ENCODE measurements at places on chromosomes 2 and 18.
A peak's percentile ranks its signal among the peaks of the same experiment; 100 is the strongest.

- DNase-seq: no peak
These were observed 1.9 kb upstream of the C1QL2 start for GRCh38 chr2:119160361-119160990.

DNA sequence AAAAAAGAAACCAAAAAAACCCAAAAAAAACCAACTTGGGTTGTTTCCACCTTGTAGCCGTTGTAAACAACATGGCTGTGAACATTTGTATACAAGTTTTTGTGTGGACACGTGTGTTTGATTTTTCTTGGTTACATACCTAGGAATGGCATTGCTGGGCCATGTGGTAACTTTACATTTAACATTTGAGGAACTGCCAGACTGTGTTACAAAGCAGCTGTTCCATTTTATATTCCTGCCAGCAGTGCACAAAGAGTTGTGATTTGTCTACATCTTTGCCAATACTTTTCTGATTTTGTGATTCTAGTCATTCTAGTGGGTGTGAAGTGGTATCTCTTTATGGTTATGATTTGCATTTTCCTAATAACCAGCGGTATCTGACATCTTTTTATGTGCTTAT, 22.5 kb downstream of the LPIN1 start:
- no peak for DNase-seq

DNA sequence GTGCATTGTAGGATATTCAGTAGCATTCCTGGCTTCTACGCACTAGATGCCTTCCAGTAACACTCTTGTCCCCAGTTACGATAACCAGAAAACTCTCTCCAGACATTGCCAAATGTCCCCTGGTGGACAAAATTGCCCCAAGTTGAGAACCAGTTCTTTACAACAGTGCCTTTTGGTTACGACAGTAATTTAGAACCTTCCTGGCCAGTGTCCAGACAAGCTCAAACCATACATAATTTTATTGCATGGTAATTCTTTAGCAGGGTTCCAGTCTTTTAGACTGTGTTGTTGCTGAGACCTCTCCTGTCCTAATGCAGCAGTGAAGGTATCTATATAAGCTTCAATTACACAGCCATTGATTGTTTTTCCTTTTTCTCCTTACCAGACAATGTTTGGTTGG, 20.2 kb downstream of the RNMT start:
- DNase-seq: no peak

DNA sequence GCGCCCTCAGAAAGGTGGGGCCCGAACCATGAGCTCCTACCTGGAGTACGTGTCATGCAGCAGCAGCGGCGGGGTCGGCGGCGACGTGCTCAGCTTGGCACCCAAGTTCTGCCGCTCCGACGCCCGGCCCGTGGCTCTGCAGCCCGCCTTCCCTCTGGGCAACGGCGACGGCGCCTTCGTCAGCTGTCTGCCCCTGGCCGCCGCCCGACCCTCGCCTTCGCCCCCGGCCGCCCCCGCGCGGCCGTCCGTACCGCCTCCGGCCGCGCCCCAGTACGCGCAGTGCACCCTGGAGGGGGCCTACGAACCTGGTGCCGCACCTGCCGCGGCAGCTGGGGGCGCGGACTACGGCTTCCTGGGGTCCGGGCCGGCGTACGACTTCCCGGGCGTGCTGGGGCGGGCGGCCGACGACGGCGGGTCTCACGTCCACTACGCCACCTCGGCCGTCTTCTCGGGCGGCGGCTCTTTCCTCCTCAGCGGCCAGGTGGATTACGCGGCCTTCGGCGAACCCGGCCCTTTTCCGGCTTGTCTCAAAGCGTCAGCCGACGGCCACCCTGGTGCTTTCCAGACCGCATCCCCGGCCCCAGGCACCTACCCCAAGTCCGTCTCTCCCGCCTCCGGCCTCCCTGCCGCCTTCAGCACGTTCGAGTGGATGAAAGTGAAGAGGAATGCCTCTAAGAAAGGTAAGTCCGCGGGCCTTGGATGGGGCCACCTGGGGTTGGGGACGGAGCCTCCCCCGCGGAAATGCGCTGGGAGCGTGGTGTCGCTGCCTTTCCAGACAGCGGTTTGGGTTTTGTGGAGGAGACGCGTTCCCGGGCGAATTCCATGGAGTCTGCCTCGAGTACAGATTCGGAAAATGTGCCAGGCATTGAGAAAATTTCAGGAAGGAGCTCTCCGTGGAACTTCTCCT, 559 bp downstream of the HOXD1 start:
- DNase-seq: no peak

- peak; percentile 41 for DNase-seq
These were observed 101.0 kb upstream of the ZNF236 start for GRCh38 chr18:76721207-76721996.

GRCh38 chr2:103288696-103289095, 526.9 kb downstream of the TMEM182 start:
- no peak for DNase-seq

DNA sequence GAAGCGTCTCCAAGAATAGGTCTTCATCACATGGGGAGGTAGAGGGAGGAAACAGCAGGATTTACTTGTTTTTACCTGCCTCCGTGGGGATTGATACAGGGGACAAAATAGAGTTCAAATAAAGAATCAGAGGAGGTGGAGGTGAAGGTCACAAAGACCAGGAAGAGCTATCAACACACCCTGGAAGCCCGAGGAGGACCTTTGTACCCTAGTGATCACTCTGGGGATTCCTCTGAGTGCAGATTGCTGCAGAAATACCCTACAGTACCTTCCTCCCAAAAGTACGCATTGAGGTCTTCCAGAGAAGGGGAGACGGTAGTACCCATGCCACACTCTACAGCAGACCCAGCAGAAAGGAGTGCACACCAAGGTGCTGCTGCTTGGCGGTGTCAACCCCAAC, 44.9 kb downstream of the OSR1 start:
- DNase-seq: no peak

GRCh38 chr2:24261441-24261840, 86.6 kb downstream of the FAM228A start:
- DNase-seq: no peak

DNA sequence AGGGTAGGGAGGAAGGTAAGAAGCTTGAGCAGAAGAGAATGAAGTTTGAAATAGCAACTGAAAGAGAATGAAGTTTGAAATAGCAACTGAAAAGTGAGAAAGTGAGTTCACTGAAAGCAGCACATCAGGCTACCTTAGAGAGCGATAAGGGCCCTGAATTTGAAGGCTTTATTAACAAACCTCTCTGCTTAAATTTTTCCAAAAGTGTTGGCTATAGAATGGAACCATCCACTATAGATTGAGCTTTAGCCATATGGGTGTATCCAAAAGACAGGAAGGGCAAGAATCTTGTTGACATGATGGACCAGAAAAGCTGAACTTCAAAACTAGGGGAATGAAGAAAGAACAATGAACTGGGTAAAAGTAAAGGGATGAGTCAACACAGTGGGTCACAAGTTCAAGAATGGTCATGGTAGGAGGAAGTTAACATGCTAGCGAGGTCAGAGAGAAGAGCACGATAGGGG, 122.5 kb downstream of the ASXL3 start:
- no peak for DNase-seq

DNA sequence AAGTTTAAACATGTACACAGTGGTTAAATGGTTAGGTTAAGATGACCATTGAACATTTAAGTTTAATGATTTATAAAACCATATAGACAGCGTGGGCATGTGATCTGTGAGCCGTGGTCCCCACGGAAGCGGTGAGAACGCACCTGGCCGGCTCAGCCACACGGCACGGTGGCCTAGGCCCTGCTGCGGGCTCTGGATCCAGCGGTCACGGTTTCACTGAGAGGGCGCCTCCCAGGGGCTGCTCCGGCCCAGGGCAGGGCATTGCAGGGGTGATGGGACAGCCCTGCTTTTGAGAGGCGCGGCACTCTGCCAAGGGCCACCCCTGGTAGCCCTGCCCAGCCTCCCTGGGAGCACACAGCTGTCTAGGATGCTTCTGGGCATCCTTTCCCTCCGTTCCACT, 124.9 kb downstream of the RGPD3 start:
- no peak for DNase-seq

GRCh38 chr2:165164201-165164600, 39.6 kb downstream of the SCN3A start:
- no peak for DNase-seq

- DNase-seq: no peak
These were observed 171.0 kb upstream of the HS6ST1 start for GRCh38 chr2:128489526-128490273.

DNA sequence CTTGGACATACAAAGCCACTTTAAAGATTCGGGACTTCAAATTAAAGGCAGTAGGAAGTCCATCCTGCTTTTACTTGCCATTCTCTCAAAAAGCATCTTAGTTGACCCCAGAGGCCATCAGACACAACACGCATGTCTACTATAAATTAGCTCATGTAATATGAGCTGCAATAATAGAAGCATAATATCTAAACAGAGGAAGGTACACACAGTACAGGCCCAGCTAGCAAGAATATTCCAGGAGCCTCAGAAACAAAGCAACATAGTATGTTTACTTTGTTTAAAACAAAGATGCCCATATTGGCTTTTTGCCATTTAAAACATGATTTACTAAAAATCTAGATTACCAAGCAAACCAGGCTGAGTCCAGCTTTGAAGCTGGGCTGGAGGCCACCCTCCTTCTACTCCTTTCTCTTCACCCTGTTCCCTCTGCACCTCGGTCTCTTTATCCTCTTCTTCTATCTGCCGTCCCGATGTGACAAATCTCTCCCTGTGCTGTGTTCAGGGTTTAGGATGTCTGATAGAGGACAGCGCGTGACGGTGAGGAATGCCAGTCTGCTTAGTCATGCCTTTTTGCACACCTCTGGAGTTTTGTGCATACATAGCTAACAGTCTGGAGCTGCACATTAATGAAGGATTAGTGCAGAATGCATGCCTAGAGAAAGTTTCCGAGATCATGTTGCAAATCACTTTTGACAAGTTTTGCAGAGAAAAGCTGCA, 28.2 kb downstream of the DTNA start:
- DNase-seq: no peak

DNA sequence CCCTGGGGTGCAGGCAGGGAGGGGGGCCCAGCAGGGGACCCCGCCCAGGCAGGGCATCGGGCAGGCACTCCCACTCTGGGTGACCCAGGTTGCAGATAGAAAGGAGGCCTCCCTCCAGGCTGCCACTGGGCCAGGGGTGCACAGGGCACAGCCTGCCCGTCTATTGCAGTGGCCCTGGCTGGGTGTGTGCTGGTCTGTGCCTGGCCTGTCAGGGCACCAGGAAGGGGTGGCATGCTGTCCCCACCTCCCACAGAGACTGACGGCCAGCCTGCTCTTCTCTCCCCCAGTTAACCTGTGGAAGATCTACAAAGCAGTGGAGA, 12.9 kb downstream of the ARID5A start:
- no peak for DNase-seq

DNA sequence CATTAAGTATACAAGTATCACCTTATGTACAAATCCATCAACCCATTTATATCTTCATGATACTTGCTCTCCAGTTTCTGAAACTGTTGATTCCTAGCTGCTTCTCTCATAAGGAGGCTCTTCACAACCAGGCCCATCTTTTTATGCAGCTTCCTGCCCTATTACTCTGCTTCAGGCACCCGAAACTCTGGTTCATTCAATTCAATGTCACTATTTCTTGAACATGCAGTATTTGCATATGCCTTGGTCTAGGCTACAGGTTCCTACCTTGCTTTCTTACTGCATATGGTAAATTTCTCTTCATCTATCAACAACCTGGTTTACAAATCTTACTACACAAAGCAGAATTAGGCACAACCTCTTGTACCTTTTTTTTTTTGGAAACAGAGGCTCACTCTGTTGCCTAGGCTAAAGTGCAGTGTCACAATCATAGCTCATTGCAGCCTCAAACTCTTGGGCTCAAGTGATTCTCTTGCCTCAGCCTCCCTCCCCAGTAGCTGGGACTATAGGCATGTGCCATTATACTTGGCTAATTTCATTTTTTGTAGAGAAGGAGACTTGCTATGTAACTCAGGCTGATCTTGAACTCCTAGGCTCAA, 2.7 kb upstream of the CDKL4 start:
- DNase-seq: no peak

GRCh38 chr2:17754773-17755425, 961 bp downstream of the GEN1 start:
- DNase-seq: no peak

GRCh38 chr18:2104620-2105462, 466.5 kb downstream of the METTL4 start:
- DNase-seq: no peak

DNA sequence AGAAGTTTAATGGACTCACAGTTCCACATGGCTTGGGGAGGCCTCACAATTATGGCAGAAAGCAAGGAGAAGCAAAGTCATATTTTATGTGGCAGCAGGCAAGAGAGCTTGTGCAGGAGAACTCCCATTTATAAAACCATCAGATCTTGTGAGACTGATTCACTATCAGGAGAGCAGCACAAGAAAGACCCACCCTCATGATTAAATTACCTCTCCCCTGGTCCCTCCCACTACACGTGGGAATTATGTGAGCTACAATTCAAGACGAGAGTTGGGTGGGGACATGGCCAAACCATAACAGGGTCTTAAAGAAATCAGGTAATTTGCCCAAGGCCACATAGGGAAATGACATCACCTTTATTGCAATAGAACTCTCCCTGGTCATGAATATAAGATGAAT, 1073.3 kb upstream of the ACVR2A start:
- DNase-seq: no peak

DNA sequence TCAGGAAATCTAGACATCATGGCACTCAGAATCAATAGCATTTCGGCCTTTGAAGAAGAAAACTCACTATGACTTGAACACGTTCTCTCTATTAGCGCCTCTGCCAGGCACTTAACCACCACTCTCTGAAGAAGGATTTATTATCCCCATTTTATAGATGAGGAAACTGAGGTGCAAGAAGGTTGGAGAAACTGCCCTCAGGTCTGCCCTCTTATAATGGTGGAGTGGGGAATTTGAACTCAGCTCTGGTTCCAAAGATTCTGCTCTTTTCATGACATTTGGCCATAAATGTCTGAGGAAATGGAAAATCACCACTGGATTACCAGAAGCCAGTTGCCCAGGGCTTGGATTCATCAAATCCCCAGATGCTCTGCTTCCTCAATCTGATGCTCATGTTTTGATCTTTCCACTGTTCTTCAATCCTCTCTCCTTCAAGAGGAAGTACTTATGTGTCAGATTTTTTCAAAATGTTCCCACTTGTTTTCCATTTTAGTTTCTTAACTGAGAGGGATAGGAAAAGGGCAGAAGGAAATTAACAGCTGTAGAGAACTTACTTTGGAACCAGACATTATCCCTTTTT, 68.1 kb downstream of the ANTXR1 start:
- no peak for DNase-seq

- DNase-seq: no peak
These were observed 235.2 kb upstream of the PIK3C3 start for GRCh38 chr18:41719808-41720207.

GRCh38 chr2:97708608-97709007, 4.8 kb upstream of the ZAP70 start:
- no peak for DNase-seq

GRCh38 chr18:23994361-23994902, 20.1 kb upstream of the TTC39C start:
- DNase-seq: no peak

GRCh38 chr18:7896805-7897518, 329.8 kb downstream of the PTPRM start:
- no peak for DNase-seq

All from stimulated activated naive CD4-positive, alpha-beta T cell (primary cell).